Stimulated activated CD8-positive, alpha-beta memory T cell treated with anti-CD3 and anti-CD28 coated beads, Interleukin-4, amount 100 ng/mL, for 48 hours (primary cell): ENCODE measurements at places on chromosomes 4 and X.

DNA sequence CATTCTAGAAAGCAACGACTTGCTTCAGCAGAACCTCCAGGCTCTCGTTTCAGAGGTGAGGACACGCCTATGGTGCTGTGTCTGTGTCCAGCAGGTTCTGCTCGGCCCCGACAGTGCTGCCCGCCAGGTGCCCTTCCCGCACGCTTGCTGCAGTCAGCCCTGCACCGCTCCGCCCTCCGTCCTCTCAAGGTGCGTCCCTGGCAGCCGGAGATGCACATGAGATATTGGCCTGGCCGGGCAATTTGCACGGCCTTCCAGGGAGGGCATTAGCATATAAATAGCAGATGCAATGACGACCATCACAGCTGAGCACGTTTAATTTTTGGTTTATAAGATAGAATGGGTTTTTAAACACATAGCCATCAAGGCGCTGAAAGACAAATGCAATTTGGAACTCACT is 14.4 kb downstream of the UVSSA start:
- no peak for DNase-seq

GRCh38 chrX:21728276-21728968 is 29.5 kb downstream of the SMPX start:
- no peak for DNase-seq

- no peak for DNase-seq
These were observed 2.2 kb upstream of the FAM114A1 start for GRCh38 chr4:38865445-38865844.

GRCh38 chrX:3963980-3964379 is 250.5 kb upstream of the PRKX start:
- DNase-seq: no peak

DNA sequence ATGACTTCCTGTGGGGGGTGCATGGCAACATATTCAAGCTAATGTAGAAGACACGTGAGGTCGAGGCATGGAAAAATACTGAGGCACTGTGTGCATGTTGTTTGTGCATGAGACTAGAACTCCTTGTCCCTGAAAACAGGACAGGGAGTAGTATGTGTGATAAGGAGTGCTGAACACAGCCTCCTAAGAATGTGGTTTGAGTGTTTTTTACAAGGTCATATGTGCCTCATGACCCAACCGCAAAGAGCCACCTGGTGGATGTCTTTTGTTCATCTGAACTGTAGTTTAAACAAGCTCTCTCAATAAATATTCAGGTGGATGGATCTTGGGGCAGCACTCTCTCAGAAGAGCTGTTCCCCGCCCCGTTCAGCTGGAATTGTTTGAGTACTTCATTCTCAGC is 226.6 kb downstream of the NLGN4X start:
- no peak for DNase-seq

DNA sequence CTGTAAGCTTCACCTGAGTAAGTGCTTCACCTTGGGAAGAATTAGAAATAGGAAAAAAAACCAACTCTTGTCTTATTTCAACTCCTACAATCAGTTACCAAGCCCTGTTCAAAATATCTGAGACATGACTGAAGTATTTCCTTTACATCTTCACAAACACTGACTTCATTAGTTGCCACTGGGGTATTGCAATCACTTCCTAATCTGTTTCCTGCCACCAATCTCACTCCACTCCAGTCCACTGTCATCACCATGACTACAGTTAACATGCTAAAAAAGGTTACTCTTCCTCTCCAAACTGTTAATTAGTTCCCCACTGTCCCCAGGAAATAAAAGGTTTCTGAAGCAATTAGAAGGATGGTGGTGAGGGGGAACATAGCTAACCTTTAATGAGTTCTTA is 3.3 kb upstream of the SUPT20HL1 start:
- no peak for DNase-seq

- DNase-seq: no peak
These were observed 101.7 kb downstream of the PHOX2B start for GRCh38 chr4:41646862-41647261.

DNA sequence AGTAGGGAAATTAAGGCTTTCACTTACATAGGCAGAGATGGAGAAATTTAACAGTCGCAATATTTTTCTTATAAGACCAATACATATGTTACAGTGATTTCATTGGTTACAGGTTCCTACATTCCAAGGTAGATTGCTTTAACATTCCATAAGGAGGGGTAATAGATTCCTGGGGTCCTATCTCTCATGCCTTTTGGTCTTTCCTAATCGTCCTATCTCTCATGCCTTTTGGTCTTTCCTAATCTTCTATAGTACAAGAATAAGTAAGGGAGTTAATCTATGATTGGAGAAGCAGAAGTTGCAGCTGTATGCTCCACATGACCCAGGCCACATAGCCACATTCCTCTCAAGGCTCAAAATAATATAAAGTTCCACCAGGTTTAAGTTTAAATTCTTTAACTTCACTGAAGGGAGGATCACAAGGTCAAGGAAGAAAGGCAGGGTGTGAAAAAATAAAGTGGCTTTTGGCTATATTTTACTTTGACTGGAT is 285.0 kb upstream of the BOD1L1 start:
- no peak for DNase-seq

DNA sequence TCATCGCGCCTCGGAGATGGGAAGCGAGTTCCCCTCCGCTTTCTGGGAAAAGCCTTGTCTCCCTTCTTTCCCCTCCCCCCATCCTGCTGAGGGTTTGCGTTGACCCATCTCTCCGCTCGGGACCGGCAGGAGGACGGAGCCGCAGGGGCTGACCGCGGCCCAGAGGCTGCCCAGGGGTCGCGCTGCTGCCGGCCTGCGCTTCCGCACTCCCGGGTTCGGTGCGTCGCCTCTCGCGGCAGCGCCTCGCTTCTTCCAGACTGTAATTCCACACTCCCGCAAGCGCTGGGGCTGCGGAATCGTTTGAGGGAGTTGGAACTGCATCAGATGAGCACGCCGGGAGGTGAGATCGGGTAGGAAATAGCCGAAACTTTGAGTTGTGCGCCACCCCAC is 88.3 kb downstream of the BCOR start:
- no peak for DNase-seq

- DNase-seq: peak; percentile 23
These were observed 183.1 kb downstream of the HS6ST2 start for GRCh38 chrX:132775263-132775823.

DNA sequence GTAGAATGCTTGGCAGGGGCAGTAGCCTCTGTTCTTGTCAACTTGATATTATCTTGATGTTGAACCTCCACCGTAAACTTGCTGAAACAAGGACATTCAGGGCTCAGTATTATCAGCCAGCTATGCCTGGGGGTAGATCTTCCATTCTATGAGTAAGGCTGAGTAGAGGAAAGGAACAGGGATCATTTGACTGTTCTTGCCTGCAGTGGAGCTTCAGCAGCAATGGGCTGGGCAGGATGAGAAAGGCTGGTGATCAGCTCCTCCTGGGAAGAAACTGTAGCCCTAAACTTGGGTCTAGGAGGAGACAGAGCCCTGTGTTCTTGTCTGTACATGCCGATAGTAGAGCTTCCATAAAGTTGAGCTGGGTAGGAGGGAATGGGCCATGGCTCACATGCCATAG is 127.2 kb downstream of the CCSER1 start:
- DNase-seq: no peak

DNA sequence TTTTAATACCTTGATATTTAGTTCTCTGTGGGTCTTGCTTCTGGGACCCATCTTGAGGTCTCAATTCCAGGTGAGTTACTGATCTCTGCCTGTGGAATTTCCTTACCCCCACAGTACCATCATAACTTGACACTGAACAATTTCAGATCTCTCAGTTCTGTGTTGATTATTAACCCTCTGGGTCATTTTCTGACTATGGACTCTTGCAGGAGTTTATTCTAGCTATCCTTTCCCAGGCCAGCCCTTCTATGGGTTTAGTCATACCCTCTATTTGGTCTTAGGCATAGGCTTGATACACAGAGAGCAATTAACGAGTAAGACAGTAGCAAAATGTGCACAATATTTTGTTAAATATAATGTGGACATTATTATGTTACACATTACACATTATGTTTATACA is 3.7 kb upstream of the SPARCL1 start:
- no peak for DNase-seq

- peak; percentile 84 for DNase-seq
These were observed 27.9 kb upstream of the TMSB4X start for GRCh38 chrX:12946838-12947544.

- no peak for DNase-seq
These were observed 331.0 kb upstream of the CPXCR1 start for GRCh38 chrX:88416002-88416401.

DNA sequence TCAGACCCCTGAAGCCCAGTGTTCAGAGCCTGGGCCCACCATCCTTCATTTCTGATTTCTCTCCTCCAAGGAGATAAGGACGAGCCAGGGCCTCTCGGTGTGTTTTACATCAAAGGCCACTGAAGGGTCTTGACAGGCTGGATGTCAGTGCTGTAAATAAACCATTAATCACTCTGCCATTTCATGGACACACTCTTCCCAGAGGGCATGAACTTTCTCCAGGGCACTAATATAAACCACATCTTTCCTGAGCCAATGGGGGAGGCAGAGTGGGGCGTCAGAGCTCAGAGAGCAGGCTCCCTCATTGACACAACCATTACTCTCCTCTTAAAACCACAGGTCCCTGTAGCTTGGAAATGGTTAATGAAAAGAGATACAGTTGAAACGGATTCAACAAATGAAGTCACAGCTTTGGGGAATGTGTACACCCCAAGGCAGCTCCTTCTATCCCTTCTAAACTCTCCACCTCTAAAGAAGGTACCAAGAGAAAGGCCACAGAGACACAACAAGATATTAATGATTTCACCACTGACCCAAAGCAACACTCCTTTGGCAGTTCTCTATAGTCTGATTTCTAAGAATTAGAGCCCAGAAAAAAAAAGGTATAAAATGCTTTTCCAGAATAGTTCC is 200.6 kb downstream of the CHIC2 start:
- no peak for DNase-seq

GRCh38 chr4:117383468-117383867 is 298.1 kb upstream of the TRAM1L1 start:
- DNase-seq: no peak

GRCh38 chr4:16858275-16858752 is 40.1 kb downstream of the LDB2 start:
- peak; percentile 26 for DNase-seq

GRCh38 chr4:53306729-53307128 is 59.1 kb downstream of the SCFD2 start:
- no peak for DNase-seq

GRCh38 chr4:125461676-125462363 is 147.1 kb downstream of the FAT4 start:
- DNase-seq: no peak

DNA sequence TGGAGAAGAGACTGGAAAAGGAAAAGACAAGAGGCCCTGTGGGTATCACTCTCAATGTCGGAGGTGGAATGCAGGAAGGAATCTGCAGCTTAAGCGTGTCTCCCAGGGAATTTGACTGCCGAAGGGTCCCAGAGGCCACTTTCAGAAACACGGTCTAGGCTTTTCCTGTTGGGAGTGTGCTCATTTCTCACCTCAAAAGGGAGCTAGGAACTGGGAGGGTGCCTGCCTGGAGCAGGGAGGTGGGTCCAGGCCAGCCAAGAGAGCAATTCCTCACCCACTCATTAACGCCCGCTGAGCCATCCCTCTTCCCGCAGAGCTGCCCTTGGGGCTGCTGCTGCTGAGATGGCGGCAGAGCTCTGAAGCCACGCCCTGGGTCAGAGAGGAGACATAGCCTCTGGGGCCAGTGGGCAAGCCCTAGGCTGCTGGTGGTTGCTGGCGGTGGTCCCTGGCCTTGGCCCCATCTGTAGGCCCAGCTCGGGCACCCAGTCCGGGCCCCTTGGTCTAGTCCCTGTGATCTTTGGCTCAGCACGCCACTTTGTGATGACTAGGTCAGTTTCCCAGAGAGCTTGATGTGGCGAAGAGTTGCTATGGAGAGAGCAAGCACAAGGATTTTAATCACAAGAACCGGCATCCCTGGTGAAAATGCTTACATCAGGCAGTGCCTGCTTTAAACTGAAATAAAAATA is 4.1 kb downstream of the ZNF185 start:
- DNase-seq: no peak

GRCh38 chr4:185286571-185286970 is 77.2 kb downstream of the SNX25 start:
- DNase-seq: no peak

GRCh38 chr4:138689187-138689586 is 326.4 kb upstream of the NOCT start:
- no peak for DNase-seq

GRCh38 chr4:173498023-173498422 is 32.0 kb downstream of the HAND2 start:
- no peak for DNase-seq

DNA sequence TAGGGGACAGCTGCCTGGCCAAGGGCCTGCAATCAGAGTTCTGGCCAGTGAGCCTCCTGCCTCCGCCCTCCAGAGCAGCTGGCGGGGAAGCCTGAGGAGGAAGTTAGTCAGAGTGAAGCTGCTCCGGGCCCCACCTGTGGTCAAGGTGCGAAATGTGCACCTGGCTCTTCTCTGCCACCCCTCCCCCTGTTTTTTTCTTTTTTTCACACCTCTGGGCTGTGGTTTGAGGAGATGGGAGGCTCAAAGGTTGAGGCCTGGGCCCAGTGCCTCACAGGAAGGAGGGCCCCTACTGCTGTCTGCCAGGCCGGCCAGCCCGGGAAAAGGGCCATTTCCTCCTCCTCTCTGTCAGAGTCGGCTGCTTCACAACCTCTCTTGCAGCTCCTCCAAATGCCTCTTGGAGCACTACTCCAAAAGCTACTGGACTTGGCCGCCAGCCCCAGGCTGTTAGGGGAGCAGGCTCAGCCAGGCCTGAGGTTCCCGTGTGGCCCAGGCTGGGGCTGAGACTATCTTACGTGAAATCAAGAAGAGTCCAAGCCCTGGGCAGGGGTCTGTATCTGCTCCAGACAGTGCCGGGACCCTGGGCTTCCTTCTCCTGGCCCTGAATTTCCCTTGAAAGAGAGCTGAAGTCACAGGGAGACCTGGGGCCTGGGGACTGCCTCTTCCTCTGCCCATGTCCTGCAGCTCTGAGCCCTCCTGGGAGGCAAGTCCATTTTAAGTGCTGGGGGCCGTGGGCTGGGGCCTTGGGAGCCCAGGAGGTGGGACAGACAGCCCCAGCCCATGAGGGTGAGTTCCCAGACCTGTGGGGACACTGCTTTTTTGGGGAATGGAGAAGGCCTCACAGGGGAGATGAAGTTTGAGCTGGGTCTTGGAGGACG is 4.5 kb upstream of the CXCR3 start:
- DNase-seq: peak; percentile 72

DNA sequence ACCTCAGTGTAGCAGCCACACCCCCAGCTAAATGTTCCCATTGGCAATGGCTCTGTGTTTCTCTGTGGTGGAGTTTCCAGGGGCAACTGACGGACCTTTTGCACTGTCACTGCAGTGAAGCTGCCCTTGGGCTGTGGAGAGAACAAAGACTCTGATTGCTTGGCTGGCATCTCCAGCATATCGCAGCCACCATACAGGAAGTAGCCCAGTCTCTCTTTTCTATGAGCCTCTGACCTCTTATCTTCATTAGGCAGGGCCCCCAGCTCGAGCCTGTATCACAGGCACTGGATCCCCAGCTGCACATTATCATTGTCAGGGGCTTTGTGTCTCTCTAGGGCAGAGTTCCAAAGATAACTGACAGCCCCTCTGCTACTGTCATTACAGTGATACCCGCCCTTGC is 483.5 kb downstream of the ARAP2 start:
- DNase-seq: no peak

- DNase-seq: no peak
These were observed 436.2 kb downstream of the KCNIP4 start for GRCh38 chr4:21512353-21512752.
